Astrocyte (in vitro differentiated cells and primary cell): ENCODE measurements at places on chromosomes 7 and 10. TPM values are rescaled to one million over a fixed set of nuclear protein-coding genes. Genes with fewer than 3 reads are reported as not detected.

GRCh38 chr7:46625032-46625431, 704.0 kb upstream of the IGFBP3 start:
- no peak for DNase-seq

DNA sequence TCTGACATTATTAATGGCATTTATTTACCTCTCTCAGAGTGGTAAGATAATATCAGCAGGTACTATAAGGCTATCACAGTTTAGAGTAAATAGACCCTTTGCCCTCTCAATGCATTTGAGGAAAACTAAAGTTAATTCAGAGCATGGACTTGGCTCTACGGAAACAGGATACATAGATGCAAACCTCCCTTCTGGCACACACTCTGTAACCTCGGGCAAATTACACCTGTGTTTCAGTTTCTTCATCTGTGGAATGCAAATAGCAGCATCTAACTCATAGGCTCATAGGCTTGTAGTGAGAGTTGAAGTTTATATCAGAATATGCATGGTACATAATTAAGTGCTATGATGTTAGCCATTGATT, 5.6 kb downstream of the RAPGEF5 start:
- DNase-seq: no peak

CALHM3 gene
- total RNA-seq: not detected in 2 replicates

GRCh38 chr7:84510505-84510904, 315.9 kb upstream of the SEMA3A start:
- DNase-seq: peak; percentile 85

DNA sequence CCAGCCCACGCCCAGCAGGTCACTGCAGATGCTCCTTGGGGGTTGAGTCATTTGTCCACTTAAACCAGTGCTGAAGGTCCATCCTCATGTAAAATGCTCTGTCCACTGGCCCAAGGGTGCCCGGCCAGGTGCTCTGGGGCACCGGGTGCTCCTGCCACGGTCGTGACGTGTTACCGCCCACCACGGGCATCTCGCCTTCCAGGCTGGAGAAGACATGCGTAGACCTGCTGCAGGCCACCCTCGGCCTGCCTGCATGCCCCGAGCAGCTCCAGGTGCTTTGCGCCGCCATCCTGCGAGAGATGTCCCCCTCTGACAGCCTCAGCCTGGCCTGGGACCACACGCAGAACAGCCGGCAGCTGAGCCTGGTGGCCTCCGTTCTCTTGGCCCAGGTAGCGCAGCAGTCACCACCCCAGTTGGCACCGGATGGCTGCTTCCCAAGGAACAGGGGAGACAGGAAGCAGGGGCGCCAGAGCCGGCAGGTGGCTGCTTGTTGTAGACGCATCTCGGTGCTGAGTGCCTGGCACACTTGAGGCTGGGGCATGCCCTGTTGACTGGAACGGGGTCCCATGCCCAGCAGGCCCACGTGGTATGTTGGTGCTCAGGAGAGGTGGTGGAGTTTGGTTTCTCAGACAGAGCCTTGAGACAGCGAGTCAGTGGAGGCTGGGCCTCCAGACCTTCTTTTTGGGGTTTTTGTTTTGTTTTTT, 6.1 kb downstream of the AP5Z1 start:
- DNase-seq: no peak

- peak; percentile 92 for DNase-seq
These were observed 54.1 kb downstream of the PLPP4 start for GRCh38 chr10:120511165-120511564.
